Astrocyte of the hippocampus (primary cell): ENCODE measurements at places on chromosomes 1 and 21.

DNA sequence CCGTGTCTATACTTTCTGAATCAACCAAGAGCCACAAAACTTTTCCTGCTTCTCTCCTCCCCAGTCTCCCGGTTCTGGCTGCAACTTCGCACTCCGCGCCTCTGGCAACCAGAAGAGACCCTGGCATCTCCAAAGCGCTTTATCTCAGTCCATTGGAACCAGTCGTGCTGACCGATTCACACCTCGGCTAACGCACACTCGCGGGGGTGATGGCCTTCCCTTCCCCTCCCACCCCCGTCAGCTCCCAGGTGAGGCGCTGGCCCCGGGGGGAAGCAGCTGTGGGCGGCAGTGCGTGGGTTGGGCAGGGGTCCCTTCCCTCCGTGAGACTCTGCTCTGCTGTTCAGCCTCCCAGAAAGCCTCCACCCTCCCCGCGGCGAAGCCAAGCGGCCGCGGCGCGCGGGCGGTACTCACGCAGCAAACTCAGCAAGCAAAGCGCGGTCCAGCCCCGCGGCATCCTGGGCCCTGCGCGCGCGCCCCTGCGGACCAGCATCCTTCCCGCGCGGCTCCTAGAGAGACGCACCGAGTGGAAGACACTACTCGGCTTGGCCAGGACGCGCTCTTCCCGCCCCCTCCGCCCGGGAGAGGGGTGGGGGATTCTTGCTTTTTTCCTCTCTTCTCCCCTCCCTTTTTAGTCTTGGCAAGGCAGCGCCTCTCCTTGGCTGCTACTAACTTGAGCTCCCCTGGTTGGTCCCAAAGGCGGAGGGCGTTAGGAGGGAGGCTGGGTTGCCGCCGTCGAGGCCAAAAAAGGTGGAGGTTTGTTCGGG lies at the start of gene CD34:
CD34 (minus strand) TSS at position 535 of the 764 bp plus-strand sequence; CDS start at position 490, 45 bp downstream.
- peak; percentile 65 for DNase-seq

GRCh38 chr1:25996966-25997827 lies 666 bp downstream of the PAFAH2 start:
- DNase-seq: no peak

DNA sequence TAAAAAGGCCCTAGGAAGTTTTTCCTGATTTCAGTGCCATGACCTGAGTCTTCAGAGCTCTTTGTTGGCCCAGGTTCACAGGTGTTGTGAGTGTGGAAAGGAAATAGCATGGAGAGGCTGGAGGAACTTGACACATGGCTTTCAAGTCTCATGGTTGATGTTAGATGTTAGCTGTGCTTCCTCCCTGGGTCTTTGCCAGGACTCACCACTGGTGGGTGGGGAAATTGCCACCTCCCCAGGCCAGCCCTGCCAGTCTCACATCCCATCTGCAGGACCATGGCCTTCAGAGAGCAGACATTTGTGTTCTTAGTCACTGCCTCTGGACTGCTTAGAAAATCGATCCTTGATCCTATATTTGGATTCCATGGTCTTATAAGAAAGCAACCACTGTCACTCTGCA lies 383.2 kb downstream of the DISC1 start:
- no peak for DNase-seq

- DNase-seq: no peak
Observed at GRCh38 chr1:11653861-11654136, 430 bp downstream of the FBXO2 start.

GRCh38 chr21:26691416-26691815 lies 118.3 kb upstream of the CYYR1 start:
- DNase-seq: no peak

DNA sequence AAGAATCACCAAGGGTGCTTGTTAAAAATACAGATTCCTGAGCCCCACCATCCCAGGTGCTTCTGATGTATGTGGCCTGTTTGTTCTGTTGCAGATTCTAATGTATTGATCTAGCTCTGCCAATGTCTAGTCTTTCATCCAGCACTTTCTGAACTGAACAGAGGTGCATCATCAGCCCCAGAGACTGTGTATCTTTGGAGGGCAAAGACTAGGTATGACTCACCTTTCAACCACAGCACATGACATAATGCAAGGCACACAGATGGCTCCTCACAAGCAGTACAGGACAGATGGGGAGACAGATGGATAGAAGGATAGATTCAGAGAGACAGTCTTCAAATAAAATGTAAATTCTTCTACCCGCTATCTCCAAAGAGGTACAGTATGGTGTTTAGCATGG lies 32.3 kb downstream of the CD58 start:
- DNase-seq: peak; percentile 28

- no peak for DNase-seq
Observed at GRCh38 chr1:37478451-37478881, 4.1 kb downstream of the ZC3H12A start.

DNA sequence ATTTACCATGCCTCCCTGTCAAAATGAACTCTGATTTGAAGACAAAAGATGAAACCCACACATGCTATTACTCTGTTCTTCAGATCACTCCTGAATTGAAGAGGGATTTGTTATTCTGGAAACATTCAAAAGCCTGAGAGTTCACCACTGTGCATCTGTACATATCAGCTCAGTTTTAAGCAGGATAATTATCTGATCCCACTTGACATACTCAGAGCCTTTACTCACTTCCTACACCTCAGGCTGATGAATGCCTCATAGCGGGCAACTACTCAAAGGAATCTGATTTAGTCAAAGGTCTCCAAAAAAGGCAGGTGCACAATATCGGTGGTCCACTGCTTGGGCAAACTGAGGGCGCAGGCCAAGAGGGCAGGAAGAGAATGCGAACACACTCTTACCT lies 47.5 kb upstream of the LPAR3 start:
- peak; percentile 25 for DNase-seq

- no peak for DNase-seq
Observed at GRCh38 chr1:201486187-201486586, 17.2 kb upstream of the PHLDA3 start.

GRCh38 chr21:38496224-38496623 lies 2.1 kb downstream of the ERG start:
- DNase-seq: no peak

- DNase-seq: no peak
Observed at GRCh38 chr1:211328866-211329475, 2.3 kb downstream of the TRAF5 start.

- no peak for DNase-seq
Observed at GRCh38 chr1:210089855-210090254, 142.7 kb upstream of the SERTAD4 start.

GRCh38 chr1:55476445-55477015 lies 261.4 kb upstream of the USP24 start:
- DNase-seq: no peak

DNA sequence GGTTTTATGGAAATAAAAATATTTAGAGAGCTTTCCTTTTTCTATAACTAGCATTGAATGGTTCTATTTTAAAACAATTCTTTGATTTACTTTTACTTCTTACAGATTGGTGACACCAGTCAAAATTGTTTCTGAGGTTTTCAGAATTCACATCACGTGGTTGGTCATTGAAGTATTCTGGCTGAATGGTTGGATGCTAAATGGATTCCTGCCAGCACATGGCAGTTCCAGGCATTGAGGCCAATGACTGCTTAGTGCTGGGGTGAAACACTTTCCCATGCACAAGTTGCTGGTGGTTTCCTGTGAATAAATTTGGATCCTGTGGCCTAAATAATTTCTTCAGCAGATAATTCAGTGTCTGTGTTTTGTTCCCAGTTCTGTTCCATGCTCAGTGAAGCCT lies 20.6 kb downstream of the NCAM2 start:
- peak; percentile 57 for DNase-seq

GRCh38 chr1:54500107-54500431 lies 48.0 kb upstream of the ACOT11 start:
- no peak for DNase-seq

DNA sequence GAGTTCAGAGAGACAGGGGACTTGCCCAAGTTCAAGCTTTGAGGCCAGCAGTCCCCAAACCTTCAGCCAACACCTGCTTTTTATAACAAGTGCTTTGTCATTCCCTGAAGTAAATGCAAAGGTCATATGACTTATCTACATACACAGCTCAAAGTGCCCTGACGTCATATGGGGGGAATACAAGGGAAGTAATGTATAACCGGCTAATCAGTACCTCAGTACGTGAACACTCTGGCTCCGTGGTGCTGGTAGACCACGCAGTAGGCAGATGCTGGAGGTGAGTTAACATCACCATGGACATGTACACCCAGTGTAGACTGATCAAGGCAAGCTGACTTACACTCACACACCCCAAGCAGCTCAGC lies 60.0 kb downstream of the BACE2 start:
- DNase-seq: no peak

GRCh38 chr1:87916965-87917364 lies 588.3 kb downstream of the LMO4 start:
- DNase-seq: peak; percentile 52

- no peak for DNase-seq
Observed at GRCh38 chr1:231500666-231501065, 27.8 kb upstream of the TSNAX start.

DNA sequence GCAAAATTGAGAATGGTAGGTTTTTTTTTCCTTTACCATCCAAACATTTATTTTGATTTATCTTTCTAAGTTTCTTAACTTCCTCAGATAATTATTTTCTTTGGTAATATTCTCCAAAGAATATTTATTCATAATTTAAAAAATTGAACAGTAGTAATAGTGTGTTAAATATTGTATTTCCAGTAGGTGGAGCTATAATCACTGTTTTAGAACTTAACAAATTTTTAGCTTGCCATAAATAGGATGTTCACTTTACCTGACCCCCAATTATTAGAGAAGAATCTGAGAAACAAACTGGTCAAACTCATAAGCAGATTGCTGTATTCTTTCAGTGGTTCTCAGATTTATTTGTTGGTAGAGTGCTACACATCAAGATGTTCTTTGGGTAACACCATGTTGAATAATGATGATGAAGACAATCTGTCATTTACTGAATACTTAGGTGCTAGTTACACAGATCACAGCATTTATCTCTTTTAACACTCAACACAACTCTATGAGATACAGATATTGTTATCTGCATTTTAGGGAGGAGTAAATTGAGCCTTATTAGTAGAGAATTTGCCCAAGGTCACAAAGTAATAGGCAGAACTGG lies 82.4 kb upstream of the GPR88 start:
- DNase-seq: no peak

- DNase-seq: no peak
Observed at GRCh38 chr1:175503538-175503937, 239.9 kb downstream of the TNR start.

DNA sequence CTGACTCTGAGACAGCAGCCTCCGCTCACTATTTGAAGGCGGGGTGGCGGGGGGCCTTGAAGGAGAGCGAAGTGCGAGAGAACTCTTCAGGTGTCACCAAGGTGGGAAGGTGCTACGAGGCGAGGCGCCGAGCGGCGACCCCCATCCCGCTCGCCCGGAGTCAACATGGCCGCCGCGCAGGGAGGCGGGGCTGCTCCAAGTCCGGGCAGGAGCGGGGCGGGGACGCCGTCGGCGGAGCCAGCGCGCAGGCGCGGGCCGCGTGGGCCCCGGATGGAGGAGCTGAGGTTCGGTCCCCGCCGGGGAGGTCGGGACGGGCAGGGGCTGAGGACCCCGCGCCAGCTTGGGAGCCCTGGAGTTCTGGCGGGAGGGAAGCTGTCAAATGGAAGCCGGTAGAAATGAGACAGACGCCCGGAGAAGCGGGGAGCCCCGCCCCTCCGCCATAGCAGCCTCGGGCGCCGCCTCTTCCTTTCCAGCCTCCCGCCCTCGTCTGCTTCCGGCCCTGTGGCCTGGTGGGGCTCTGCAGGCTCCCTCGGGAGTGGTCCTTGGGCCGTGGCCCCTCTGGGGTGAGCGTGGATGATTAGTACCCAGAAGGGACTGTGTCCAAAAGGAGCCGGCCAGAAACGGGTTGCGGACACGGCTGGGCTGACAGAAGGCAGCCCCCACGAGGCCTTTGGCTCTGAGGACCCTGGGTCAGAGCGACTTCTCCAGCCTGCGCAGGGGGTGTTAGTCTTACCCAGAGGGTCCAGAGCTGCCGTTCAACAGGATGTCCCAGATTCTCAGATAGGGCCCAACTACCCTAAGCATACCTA lies at the start of gene PIGV:
PIGV (plus strand) TSS at position 245 of the 809 bp plus-strand sequence. CDS start 2,866 bp downstream, outside the sequence.
- peak; percentile 93 for DNase-seq

GRCh38 chr1:154557939-154558719 lies at the start of gene UBE2Q1:
UBE2Q1 (minus strand) TSS chr1:154558662; CDS start chr1:154558553, 109 bp downstream.
- DNase-seq: peak; percentile 51

GRCh38 chr1:41533016-41533730 lies 48.7 kb upstream of the EDN2 start:
- DNase-seq: no peak

DNA sequence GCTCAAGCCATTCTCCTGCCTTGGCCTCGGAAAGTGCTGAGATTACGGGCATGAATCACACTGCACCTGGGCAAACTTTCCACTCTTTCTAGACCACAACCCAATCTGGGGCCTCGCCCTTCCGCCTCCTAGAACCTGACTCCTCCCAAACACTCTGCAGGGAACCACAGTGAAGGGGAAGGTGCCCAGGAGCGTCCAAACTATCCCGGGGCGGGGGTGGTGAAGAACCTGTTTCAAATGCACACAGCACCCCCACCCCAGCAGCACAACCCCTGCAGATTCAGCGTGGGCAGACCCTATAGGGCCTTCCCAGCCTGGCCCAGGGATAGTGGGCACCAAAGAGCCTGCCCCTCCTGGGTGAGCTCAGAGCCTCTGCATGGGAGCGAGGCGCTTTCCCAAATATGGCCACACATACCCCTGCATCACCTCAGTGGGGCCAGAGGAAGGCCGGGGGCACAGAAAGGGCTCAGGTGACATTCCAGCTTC lies 86.9 kb downstream of the STUM start:
- DNase-seq: no peak

DNA sequence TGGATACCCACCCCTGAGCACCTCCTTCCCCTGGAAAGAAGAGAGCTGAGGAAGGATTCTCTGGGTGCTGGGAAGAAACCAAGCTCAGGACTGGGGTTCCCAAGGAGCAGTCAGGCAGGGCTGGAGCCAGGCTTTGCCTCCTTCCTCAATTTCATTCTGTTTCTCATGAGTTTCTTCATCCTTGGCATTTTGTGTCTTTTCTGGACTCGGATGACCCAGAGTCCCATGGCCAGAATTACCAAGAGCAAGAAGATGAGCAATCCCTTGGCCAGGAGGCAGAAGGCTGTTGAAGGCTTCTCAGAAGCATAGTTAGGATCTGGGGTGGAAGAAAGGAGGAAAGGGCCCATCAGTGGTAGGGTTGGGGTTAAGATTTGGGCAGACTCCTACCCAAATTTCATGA lies 2.5 kb downstream of the SLAMF9 start:
- no peak for DNase-seq

DNA sequence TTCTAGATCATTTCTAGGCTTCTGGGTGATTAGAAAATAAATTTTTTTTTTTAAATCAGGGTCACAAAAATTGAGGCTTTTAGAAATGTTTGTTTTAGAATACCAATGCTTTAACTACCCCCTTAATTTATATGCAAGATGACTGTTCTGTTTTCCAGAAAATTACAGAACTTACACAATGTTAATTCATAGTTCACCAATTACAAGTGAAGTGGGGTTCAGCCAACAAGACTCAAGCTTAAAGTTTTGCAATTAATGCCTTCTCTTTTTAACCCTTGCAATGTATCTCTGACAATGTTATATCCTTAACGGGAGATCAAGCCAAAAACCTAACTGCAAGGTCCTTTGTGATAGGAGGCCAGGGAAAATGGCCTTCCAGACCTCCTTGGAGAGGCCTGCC lies 5.6 kb downstream of the PRELP start:
- no peak for DNase-seq
